CD4-positive, alpha-beta T cell treated with Interleukin-6 at 100 ng/mL for 8 hours (primary cell): ENCODE measurements at places on chromosomes 6 and 20.
A peak's percentile ranks its signal among the peaks of the same experiment; 100 is the strongest.

DNA sequence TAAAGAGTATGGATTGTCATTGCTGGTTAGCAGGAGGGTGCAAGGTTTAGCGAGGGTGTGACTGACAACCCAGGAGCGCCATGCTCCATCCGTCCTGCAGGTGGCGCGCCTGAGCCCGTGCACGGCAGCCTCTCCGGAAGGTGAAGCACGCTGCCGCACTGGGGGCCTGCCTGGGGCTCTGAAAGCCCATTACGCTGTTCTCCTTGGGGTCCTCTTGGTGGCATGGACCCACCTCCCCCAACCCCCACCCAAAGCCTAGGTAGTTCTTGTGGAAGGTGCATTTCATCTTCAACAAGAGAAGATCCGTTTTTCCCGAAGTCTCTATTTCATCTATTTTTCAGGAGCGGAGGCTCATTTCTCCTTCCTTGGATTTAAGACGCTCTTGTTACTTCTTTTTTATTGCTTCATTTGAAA, 197.4 kb upstream of the KCNG1 start:
- peak; percentile 32 for DNase-seq

DNA sequence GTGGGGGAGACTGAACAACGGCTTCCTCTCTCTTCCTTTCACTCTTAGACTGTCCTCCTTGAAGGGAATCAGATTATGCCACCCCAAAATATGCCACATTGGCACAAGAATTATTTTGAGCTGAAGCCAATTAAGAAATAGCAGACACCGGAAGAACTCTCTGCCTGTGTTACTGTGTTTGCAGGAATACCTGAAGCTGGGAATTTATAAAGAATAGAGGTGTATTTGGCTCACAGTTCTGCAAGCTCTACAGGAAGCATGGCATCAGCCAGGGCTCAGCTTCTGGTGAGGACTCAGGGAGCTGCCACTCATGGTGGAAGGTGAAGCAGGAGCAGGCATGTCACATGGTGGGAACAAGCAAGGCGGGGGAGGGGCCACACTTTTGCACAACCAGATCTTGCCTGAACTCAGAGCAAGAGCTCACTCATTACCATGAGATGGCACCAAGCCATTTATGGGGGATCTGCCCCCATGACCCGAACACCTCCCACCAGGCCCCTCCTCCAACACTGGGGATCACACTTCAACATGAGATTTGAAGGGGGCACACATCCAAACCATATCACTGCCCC, 46.0 kb downstream of the PCNA start:
- no peak for DNase-seq

DNA sequence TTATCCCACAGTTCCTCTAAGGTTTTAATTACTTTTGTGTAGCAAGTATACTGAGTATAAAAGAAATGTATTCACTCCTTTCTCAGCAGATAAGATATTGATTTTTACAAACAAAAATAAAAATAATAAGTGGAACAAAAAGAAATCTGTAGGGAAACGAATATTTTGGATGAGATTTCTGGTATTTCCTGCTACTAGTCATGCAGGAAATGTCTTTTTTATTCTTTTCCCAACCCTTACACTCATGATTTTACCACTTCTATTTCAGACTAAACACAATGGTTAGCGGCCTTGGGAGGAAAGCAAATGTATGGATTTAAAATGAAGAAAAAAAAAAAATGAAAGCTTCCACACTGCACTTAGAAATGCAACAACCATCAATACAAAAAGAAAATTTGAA, 580.5 kb upstream of the MARCKS start:
- DNase-seq, result no peak

DNA sequence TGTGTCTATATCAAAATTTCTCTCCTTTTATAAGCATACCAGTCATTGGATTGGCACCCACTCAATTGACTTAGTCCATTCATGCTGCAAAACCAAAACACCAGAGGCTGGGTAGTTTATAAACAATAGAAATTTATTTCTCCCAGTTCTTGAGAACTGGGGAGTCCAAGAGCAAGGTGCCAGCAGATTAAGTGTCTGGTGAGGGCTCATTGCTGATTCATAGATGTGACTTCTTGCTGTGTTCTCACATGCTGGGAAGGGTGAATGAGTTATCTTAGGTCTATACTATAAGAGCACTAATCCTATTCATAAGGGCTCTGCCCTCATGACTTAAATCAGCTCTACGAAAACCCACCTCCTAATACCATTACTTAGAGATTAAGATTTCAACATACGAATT, 501.4 kb downstream of the EPM2A start:
- DNase-seq, result no peak

DNA sequence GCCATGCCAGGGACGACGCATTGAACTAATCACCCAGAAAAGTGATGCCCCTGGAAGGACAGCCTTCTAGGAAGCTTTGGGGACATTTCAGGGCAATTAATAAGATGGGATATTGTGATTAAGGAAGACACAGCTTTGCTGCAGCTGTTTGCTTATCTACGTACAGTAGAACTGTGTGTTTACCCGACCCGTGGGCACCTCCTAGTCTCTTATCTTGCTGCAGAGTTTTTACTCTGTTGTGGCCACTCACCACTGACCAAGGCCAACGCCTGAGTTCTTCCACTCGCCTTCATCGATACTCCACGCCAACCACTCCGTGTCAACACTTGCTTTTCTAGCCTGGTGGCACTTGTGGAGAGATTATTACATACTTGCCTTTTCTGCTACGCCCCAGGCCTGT, 105.9 kb upstream of the MLN start:
- no peak for DNase-seq

DNA sequence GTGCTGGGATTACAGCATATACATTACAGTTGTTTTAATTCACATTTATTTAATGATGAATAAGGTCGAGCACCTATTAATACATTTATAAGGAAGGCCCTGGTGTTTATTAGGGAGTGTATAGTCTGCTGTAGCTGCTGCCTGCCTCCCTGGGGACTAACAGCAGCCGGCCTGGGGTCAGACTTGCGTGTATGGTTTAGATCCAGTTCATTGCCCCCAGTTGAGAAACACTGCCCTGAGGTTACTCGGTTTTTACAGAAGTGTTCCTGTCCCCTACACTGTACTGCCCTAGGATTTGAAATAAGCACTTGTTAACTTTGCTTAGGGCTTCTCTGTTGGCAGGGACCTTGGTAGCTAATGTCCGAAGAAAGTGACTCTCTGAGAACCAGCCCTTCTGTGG, 4.0 kb downstream of the TTPAL start:
- no peak for DNase-seq

GRCh38 chr20:38143646-38144554, 21.2 kb downstream of the TGM2 start:
- no peak for DNase-seq

- no peak for DNase-seq
Measured at GRCh38 chr6:50864601-50865000, 45.9 kb downstream of the TFAP2B start.

GRCh38 chr6:111725446-111726112, 119.9 kb upstream of the TRAF3IP2 start:
- no peak for DNase-seq

- no peak for DNase-seq
Measured at GRCh38 chr20:50496773-50497385, 13.3 kb upstream of the PTPN1 start.

- no peak for DNase-seq
Measured at GRCh38 chr20:17873410-17874270, 95.0 kb downstream of the SNX5 start.

- DNase-seq, result peak; percentile 84
Measured at GRCh38 chr20:5749952-5750779, at the start of gene SHLD1. SHLD1 (plus strand) TSS chr20:5750401; CDS start chr20:5772866, 22,465 bp downstream.

DNA sequence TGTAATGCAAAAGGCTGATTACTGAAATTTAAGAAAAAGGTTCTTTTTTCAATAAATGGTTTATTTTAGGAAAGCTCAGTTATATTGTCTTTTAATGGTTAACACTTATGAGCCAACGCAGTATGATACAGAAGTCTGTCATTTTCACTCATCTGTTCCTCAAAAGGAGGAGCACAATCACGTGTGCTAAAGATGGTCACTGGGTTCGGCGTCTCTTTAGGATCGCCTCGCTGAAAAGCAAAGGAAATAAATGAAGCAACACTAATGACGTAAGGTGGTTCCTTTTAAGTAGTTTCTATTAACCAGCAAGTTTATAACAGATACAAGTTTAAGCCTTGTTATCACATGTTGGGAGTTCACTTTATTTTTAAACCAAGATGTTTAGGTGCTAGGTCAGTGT, 125.7 kb downstream of the MAP3K4 start:
- no peak for DNase-seq

GRCh38 chr6:39342692-39343395, 20.3 kb upstream of the KCNK16 start:
- DNase-seq, result no peak
